Psoas muscle (tissue), 8 donors: ENCODE measurements at places on chromosomes 13 and 19.

DNA sequence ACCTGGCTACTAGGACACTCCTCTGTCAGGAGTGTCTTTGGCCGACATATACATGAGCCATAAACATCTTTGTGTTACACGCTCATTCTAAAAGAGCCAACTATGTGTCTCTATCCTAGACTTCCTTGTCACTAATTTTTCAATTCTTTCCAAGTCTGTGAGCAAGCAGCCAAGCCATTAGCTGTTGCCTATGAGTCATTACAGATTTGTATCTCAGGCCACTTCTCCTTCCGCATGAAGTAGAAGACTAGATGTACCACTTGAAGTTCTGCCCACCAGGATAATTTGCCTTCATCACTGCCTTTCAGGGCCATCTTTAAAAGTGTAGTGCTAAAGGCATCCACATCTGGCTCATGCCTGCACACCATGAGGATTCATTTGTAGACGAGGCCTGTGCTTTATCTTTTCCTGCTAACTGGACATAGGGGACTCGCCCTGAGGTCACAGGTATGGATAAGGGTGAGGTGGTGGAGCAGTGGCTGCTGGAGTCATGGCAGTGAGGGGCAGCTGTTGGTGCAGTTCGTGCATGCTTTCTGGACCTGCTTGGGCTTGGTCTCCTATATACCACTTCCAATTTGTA lies 126.1 kb upstream of the KL start:
- DNase-seq = no peak

- DNase-seq = no peak
Measured at GRCh38 chr19:17748884-17749638, 2.2 kb upstream of the FCHO1 start.

- no peak for DNase-seq
Measured at GRCh38 chr13:45335397-45336024, 5.5 kb downstream of the TPT1 start.

GRCh38 chr13:107808389-107808788 lies 406.9 kb downstream of the LIG4 start:
- DNase-seq = no peak

- DNase-seq = no peak
Measured at GRCh38 chr13:50649211-50649610, 194.3 kb downstream of the DLEU7 start.

GRCh38 chr13:19845758-19846157 lies 17.7 kb downstream of the ZMYM5 start:
- no peak for DNase-seq

GRCh38 chr19:7868671-7869452 lies 5.3 kb downstream of the PRR36 start:
- peak; percentile 63 for DNase-seq

- no peak for DNase-seq
Measured at GRCh38 chr19:16890461-16891184, 1.8 kb downstream of the F2RL3 start.

DNA sequence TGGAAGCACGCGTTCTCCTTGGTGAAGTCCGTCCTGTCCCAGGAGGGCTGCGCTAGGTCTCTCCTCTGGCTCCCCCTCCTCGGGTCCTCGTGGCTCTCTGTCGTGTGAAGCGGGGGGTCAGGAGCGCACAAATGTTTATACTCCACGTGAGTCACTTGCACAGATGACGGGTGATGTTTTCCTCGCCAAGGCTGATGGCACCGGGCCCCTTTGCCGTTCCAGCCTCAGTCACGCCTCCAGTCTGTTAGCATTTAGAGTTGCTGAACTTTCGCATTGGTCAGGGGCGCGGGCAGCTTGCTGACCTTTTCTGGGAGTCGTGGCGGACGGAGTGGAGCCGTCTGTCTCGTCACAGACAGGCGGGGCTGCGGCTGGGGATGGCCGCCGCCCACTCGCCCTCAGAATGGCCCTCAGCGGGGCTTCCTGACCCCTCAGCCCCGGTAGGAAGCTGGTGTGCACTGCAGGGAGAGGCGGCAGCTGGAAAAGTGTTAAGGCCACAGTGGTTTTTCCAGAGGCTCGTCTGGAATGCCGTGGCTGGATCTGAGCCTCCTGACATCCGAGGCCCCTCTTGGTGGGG lies 13.7 kb downstream of the KLHL26 start:
- peak; percentile 89 for DNase-seq

- no peak for DNase-seq
Measured at GRCh38 chr13:29159871-29160270, 339.7 kb downstream of the MTUS2 start.

DNA sequence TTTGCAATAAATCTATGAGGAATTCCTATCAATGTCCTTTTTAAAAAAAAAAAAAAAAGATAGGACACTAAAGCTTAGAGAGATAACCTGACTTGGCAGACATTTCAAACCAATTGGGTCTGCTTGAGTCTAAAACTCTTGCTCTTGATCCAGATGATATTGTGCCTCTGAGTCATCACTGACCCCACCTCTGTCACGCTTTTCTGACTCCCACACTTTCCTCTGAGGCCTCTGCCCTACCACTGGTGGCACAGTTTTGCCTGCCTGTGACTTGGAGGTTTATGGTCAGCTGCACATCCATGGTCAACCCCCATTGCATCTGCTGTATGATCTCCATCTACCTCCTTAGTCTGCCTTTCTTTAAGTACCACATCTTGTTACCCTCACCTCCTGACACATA lies 328.7 kb downstream of the SPRY2 start:
- DNase-seq = no peak

GRCh38 chr19:15874821-15875474 lies 22.9 kb downstream of the CYP4F2 start:
- no peak for DNase-seq

DNA sequence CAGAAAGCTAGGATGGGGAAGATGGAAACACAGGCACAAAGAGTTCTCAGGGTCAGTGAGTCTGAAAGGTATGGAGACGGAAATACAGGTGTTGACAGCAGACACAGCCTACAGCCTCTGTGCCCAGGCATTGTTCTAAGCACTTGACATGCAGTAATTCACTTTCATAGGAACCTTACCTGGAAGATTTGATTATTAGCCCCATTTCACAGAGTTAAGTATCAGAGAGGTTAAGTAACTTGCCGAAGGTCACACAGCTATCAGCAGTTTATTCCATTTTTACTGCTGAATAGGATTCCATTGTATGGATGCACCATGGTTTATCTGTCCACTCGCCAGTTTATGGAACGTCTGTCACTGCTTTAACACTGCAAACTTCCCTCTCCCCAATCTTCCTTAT lies 13.2 kb downstream of the KLK4 start:
- no peak for DNase-seq

DNA sequence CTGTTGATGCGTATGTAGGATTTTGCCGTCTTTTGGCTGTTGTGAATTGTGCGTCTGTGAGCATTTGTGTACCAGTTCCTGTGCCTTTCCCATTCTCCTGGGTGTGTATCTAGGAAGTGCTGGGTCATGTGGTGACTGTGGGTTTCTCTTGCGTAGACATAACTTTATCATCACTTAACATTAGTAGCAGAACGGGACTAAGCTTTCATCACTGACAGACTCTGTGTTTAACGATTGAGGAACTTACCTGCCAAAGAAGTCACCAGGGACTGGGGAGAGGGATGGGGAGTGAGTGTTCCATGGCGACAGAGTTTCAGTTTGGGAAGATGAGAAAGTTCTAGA lies 15.0 kb downstream of the FZR1 start:
- DNase-seq = no peak

DNA sequence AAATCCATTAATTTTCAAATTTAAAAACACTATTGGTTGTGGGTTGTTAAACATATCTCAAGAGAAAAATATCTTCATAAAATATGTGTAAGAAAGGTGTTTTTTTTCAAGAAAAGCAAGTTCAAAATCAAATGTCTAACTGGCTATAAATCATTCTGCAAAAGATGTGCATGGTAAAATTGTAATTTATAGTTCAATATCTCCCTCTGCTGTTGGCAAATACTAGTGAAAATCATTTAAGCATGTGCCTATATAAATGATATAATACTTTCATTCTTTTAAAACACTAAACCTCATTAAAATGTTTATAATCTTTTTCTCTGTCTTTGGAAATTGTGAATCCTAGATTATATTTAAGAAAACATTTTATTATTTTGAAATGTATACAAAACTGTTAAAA lies 17.2 kb upstream of the SLITRK6 start:
- no peak for DNase-seq

GRCh38 chr13:104422668-104423067 lies 1356.5 kb upstream of the SLC10A2 start:
- no peak for DNase-seq

- peak; percentile 83 for DNase-seq
Measured at GRCh38 chr19:1025960-1026782, at the start of gene CNN2. TSS of gene CNN2 (plus strand) at chr19:1026608. CDS start at chr19:1026662, 54 bp downstream.

GRCh38 chr13:46567671-46568070 lies 14.7 kb downstream of the LRCH1 start:
- no peak for DNase-seq

DNA sequence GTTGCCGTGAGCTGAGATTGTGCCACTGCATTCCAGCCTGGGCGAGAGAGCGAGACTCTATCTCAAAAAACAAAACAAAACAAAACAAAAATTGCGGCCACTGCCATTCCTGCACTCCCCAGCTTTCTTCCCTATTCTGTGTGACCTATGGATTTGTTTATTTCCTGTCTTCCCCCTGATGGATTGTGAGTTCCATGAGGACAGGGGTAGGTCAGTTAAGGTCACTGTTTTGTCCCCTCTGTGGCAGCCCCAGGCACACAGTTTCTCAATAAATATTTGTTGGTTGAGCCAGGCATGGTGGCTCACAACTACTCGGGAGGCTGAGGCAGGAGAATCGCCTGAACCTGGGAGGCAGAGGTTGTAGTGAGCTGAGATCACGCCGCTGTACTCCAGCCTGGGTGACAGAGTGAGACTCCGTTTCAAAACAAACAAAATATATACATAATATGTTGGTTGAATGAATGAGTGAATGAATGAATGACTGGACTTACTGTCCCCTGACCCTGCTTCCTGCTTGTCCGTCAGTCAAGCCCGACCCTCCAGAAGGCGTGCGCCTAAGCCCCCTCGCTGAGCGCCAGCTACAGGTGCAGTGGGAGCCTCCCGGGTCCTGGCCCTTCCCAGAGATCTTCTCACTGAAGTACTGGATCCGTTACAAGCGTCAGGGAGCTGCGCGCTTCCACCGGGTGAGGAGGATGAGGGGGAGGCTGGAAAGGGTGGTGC lies 5.0 kb downstream of the EBI3 start:
- no peak for DNase-seq

DNA sequence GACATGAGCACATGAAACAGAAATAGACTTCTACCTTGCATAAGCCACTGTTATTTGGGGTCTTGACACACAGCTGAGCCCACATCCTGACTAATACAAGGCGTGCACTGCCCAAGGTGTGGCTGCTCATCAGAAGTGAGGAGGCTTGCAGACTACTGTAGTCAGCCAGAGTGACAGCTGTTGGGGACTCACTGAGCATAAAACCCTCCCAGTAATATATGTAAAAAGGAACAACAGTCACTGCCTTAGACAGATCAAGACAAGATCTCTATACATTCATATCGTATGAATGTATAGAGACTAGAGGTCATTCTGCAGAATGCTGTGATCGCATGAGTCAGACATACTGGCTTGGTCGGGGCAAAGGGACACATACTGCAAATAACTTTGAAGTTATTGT lies 4.1 kb upstream of the C1QTNF9B start:
- no peak for DNase-seq

GRCh38 chr13:41250993-41251392 lies 12.4 kb downstream of the MTRF1 start:
- DNase-seq = no peak

- DNase-seq = no peak
Measured at GRCh38 chr13:105679838-105680237, 855.6 kb downstream of the EFNB2 start.

- DNase-seq = no peak
Measured at GRCh38 chr19:6531163-6531955, 533 bp downstream of the TNFSF9 start.

DNA sequence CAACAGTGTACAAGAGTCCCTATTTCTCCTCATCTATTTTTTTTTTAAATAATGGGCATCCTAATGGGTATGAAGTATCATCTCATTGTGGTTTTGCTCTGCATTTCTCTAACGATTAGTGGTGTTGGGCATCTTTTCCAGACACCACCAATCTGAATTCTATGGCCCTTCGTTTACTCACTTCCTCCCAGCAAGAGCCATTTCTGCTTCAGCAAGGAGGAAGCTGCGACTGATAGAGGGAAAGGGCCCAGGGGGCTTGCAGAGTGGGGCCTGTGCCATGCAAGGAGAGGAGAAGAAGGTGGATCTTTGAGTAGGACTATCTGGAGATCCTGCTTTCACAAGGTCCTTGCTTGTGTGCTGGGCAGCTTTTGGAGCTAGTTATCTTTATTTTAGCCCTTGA lies 58.0 kb downstream of the USPL1 start:
- DNase-seq = no peak

DNA sequence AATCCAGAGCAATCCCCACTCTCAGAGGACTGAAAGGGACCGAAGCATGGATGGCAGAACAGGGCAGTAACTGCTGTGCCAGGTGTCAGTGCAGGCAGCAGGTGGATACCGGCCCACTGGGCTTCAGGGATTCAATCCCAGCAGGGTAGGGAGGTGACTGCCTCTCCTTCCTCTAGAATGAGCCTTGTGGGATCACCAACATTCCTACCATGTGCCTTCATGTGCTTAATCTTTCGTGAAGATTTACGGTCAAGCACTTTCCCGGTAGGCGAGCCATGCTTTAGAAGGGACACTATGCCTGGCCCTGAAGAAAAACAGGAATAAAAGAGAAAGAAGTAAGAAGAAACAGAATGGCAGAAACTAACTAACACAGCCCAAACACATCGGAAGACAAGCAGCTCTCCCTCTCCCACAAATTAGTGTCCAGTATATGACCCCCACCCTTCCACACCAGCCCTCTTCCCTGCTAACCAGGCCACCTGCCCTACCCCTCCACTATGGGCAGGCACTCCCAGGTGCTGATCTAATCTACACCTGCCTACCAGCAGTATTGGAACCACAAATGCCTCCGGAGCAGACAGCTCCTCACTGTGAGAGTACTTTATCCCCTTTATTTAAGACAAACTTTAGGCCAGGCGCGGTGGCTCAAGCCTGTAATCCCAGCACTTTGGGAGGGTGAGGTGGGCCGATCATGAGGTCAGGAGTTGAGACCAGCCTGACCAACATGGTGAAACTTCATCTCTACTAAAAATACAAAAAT lies 162.5 kb downstream of the NUFIP1 start:
- DNase-seq = no peak

GRCh38 chr13:100823448-100823847 lies 148.9 kb upstream of the TMTC4 start:
- DNase-seq = no peak
